ENCODE measurements at places on chromosomes 3 and 15. TPM values are rescaled to one million over a fixed set of nuclear protein-coding genes. Genes with fewer than 3 reads are reported as not detected.

STAC gene
- polyA plus RNA-seq, result 12.5 TPM

DNA sequence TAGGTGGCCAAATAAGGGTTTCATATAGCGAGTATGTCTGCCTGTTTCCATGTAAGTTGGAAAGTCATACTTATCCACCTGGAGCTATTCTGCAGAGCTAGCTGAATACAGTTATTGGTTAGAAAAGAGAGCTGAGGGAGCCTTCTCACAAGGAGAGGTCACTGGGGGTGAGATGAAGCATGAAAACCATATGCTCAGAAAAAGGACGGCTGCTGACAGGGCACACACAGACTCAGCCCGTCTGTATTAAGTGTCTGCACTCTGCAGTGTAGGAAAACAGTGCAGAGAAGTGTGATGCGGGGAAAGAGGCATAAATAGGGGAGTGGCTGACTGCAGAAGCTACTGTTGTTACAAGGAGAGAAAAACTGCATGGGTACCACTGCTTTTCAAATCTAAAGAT lies 58.2 kb downstream of the C3orf70 start:
- no peak for DNase-seq

GRCh38 chr15:90264671-90265070 lies 801 bp upstream of the NGRN start:
- DNase-seq, result no peak

HRG gene
- polyA plus RNA-seq, result 2.0 TPM

GRCh38 chr3:124826703-124827102 lies 60.5 kb downstream of the ITGB5 start:
- DNase-seq, result no peak

DNA sequence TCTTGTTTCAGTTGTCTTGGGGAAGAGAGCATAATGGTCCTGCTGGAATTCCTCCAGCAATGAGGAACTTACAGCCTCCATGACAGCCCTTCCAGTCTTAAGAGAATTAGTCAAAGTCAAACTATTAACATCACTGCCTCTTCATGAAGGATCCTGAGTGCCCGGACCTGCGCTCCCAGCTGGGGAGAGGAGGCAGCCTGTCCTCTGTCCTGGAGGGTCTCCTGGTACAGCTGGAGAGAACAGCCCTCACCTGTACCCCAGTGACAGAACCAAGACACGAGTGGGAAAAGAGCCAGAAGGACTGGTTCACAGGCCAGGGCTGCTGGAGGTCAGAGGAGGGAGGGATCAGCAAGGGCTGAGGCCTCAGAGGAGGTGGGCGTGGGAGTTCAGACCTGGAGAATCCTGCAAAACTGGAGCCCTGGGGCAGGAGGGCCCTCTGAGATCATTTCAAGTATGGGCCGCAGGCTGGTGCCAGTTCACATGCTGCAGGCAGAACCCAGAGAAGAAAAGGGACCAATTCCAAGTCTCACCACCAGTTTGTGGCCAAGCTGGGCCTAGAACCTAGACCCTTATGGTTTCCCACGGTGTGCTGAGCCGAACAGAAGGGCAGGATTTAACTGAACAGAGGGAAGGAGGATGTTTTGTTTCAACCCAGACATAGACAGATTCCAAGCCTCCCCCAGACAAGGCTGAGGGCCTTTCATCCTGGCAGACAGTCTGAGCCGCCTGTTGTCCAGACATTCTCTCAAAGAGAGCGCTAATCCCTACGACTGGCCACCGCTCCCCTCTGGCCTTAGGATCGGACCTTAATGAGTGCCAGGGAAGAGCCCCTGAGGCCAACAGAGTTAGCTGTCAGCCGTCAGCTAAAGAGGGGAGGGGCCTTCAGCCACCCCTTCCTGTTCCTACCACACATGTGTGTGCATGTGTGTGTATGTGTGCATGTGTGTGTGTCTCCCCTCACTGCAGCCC lies 18.2 kb downstream of the LOXL1 start:
- no peak for DNase-seq

- no peak for DNase-seq
These were observed 247.6 kb upstream of the SOX2 start for GRCh38 chr3:181464033-181464694.
